Activated CD4-positive, alpha-beta T cell treated with anti-CD3 and anti-CD28 coated beads, Interleukin-2, amount 10 ng/mL, durations not matched to agents 24 days and 14 days (primary cell): ENCODE measurements at places on chromosomes 11 and 22. TPM values are rescaled to one million over a fixed set of nuclear protein-coding genes. Genes with fewer than 3 reads are reported as not detected.

GRCh38 chr22:42561856-42562255 lies 8.1 kb downstream of the SERHL2 start:
- H3K4me1 ChIP-seq = peaks cover 3% of the 10 kb centered on the region
- H3K4me3 ChIP-seq = no peak overlapping the region
- DNase-seq = no peak
- no peaks in the 10 kb centered on the region for H3K27me3 ChIP-seq
- no peak overlapping the region for H3K27ac ChIP-seq

CCDC117 gene
- total RNA-seq = 41.2 and 47.7 TPM in 2 replicates

DDI1 gene
- total RNA-seq = not detected in 2 replicates

DNA sequence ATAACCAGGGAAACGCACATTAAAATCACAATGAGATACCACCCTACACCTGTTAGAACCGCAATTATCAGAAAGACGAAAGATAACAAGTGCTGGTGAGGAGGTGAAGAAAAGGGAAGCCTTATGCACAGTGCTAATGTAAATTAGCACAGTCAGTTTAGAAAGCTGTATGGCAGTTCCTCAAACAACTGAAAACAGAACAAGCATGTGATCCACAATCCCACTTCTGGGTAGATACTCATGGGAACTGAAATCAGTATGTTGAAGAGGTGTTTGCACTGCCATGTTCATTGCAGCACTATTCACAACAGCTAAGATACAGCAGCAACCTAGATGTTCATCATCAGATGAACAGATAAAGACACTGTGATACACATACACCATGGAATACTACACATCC lies 75.0 kb upstream of the CCND1 start:
- DNase-seq = no peak
- no peak overlapping the region for H3K4me3 ChIP-seq
- no peak overlapping the region for H3K27ac ChIP-seq
